ELR (cell line): ENCODE measurements at places on chromosomes 4 and X.

DNA sequence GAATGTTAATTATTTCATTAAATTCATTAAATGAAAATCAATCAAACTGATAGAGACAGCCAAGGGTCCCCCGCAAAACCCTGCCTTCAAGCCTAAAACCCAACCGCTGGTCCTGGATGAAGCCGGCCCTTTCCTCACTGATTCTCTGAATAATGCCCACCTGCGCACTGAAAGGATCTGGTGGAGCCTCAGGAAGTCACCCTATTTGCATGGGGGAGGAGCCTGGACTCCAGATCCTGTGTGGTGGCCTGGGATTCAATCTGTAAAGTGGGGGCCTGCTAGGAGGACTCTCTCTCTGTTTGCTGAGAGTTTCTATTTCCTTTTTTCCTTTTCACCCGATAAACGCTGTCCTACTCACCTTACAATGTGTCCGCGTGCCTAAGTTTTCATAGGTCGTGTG is 97.9 kb upstream of the ADAMTS3 start:
- DNase-seq, result no peak

DNA sequence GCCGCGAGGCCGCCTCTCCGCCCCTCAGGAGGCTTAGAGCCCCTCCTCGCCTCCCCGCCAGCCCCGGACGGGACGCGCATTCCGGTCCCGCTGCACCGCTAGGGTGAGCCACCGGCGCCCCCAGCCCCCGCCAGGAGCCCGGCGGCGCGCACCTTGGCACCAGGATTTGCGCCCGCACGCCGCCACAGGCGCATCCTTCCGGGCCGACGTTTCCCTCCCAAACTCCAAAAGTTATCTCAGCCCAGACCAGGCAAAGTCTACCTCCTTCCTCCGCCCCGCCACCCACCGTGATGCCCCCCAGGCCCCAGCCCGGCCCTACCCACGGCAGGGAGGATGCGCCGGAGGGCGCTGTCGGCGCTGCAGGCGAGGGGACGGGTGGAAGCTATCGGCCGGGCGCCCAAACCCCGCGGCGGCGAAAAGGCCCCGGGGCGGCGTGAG is 538 bp downstream of the SCML2 start:
- DNase-seq, result peak; percentile 17

GRCh38 chrX:10286195-10286594 is 129.4 kb downstream of the CLCN4 start:
- no peak for DNase-seq

- DNase-seq, result no peak
Observed at GRCh38 chr4:31715302-31715701, 995.1 kb downstream of the PCDH7 start.
